ENCODE measurements at places on chromosomes 16 and 17. TPM values are rescaled to one million over a fixed set of nuclear protein-coding genes. Genes with fewer than 3 reads are reported as not detected.

SULT1A4 gene
- total RNA-seq: 1.7 TPM

KRTAP9-8 gene
- total RNA-seq: not detected

KRTAP1-5 gene
- total RNA-seq: not detected

GRCh38 chr16:836221-836620 is 35.7 kb upstream of the GNG13 start:
- DNase-seq: no peak

GRCh38 chr16:80986557-80986956 is 20.1 kb downstream of the CMC2 start:
- DNase-seq: no peak

GRCh38 chr17:74288785-74289184 is 14.8 kb downstream of the DNAI2 start:
- no peak for DNase-seq

GRCh38 chr16:2895813-2896212 is 12.8 kb downstream of the FLYWCH2 start:
- DNase-seq: no peak

GRCh38 chr16:57089406-57089805 is 3.0 kb upstream of the CPNE2 start:
- no peak for DNase-seq

DNA sequence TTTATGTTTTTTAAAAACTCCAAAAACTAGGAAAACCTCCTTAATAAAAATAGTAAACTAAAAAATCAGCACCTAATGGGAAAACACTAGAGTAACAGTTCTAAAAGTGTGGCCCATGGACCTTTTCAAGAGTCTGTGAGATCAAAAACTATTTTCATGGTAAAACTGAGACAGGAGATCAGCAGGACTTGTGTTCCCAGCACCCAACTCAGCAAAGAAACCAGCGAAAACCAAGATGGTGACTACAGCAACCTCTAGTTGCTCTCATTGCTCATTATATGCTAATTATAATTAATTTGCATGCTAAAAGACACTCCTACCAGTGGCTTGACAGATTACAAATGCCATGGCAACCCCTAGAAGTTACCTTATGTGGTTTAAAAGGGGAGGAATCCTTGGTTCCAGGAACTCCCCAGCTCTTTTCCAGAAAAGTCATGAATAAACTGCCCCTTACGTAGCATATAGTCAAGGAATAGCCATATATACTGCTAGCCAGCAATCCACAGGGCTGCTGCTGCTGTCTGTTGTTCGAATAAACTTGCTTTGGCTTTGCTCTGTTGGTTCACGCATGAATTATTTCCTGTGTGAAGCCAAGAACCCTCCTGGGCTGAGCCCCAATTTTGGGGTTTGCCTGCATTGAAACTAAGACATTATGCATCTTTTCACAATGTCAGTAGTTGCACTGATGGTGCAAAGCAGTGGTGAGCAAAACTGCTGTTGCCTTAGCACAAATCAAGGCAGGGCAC is 12.4 kb downstream of the CMTR2 start:
- no peak for DNase-seq

GRCh38 chr16:66576296-66576695 is 3.0 kb upstream of the CMTM2 start:
- DNase-seq: no peak

DNA sequence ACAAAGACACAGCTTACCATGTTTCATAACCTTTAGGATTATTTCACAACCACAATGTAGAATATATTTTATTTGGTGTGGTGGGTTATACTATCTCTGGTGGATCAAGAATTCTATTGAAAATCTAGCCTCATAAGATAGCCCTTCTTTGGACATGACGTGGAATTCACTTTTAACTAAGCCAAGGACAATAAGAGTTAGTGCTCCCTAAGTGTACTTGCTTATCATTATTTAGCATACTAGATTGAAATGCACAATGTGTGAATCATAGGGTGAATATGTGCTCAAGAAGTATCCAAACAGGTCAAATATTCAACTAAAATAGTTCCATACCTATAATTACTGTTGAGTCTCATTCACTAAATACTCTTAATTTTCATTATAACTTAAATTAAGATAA is 1179.5 kb upstream of the GOT2 start:
- DNase-seq: no peak

- no peak for DNase-seq
These were observed 19.4 kb upstream of the TRPV3 start for GRCh38 chr17:3576970-3577369.

- no peak for DNase-seq
These were observed 1.4 kb upstream of the CNGB1 start for GRCh38 chr16:57972306-57972705.

GRCh38 chr17:8164815-8165131 is 2.0 kb upstream of the VAMP2 start:
- DNase-seq: no peak
